ENCODE measurements at places on chromosomes 6 and 20.

DNA sequence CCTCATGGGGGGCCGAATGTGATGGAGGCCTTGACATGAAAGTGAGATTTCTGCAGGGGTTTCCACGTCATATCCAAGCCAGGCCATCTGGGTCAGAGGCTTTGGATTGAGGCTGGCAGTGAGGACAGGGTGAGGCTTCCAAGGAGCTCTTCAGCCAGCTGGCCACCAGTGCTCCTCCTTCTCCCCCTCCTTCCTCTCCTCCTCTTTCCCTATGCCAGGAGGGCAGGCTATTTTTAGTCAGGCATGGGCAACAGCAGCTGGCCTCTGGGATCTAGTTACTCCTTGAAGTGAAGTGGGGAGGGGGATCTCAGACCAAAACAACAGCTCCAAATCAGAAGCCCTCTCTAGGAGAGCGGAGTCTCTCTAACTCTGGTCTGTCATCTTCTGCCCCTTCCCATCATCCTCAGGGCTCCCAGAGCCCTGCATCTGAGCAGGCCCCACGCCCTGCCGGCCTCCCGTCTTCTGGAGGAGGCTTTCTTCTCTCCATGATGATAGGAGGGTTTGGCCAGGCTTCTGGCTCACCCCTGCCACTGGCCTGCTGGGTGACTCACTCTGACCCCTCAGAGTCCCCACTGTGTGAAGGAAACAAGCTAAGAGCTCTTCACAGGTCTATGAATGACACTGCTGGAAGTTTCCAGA, 612 bp downstream of the TNNC2 start:
- peak; percentile 71 for DNase-seq

GRCh38 chr6:44593539-44593944, 206.0 kb downstream of the CDC5L start:
- DNase-seq, result peak; percentile 35

GRCh38 chr20:3751305-3751674, 16.3 kb downstream of the ADISSP start:
- no peak for DNase-seq

- DNase-seq, result peak; percentile 90
Observed at GRCh38 chr6:145015739-145016558, 719.4 kb downstream of the EPM2A start.

- peak; percentile 83 for DNase-seq
Observed at GRCh38 chr6:116229287-116229913, 24.5 kb downstream of the TSPYL4 start.

DNA sequence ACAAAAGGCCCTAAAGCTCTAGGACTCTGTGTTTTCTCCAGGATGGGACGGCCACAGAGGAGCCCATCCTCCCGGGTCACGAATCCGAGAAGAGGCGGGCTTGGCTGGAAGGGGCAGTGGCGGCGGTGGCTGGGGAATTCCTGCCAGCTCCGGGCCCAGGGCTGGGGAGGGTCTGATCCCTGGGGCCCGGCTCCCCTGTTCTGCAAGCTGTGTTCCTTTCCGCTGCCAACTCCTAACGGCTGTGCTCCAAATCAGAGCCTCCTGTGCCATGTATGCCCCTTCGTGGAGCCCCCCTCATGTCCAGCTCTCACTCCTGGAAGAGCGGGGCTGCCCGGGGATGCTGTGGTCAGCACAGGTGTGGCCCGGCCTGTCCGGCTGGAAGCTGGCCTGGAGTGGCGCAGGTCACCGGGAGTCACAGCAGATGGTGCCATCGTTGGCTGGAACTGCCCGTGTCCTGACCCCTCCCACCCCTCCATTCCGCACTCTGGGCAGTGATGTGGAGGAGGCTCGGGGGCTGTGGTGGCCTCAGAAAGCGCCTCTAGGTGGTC, 88.2 kb upstream of the MPC1 start:
- no peak for DNase-seq

- no peak for DNase-seq
Observed at GRCh38 chr6:106757722-106758467, 128.5 kb downstream of the QRSL1 start.

GRCh38 chr20:58938541-58938940, 42.5 kb upstream of the NELFCD start:
- DNase-seq, result no peak

DNA sequence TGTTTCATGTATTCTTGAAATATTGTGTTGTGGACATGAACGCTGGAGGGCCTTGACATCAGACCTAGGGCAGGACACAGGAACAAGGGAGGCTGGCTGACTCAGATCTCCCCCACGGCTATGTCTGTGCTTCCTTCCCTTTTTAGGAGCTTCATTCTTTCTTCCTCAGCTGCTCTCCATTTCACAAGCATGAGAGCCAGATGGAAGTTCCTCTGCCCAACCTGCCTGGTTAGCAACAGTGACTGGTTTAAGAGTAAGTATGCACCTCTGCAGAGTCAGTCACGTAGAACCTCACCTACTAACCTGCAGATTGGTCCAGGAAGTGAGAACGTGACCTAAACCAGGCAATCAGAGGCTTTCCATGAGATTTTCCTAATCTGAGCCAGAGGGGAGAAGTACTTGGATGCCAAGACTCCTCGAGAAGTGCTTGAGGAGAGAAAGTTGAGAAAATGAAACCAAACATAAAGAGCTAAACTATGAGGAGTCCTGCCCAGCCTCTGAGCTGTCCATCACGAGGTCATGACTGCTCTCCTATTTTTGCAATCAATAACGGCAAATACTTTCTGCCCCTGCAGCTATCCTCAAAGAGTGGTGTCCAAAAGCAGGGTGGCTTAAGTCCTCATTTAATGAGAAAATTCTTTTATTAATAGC, 465.2 kb upstream of the CITED2 start:
- peak; percentile 76 for DNase-seq

DNA sequence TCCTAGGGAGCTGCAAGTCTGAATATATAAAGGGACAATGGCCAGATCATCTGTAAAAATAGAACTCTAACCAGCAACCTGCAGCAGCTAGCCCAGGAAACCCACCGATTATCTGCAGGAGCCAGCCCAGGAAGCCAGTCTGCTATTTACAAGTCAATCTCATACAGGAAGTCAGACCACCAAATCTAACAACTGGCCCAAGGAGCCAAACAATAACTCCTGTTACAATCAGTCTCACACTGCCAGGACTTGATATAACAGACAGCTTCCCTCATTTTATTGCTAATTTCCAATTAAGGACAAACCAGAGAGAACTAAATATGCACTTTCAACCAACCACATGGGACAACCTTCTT, 14.4 kb upstream of the RIN2 start:
- DNase-seq, result no peak

- no peak for DNase-seq
Observed at GRCh38 chr20:61898405-61898804, 167.3 kb downstream of the TAF4 start.

DNA sequence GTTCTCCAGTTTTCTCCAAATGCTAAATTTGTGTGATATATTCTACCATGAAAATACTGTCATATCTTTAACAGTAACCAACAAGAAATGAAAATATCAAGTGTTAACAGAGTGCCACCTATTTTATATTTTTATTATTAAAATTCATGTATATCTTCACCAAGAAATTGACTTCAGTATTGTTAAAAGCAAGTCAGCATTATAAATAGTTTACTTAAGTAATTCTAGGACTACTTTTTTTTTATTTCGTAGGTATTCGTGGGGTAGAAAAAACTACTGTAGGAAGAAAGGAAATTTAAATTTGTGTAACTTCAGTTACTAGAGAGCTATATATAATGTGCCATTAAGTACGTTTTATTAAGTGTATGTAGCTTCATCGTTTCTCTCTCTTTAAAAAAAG, 6.3 kb upstream of the MAN1A1 start:
- no peak for DNase-seq

DNA sequence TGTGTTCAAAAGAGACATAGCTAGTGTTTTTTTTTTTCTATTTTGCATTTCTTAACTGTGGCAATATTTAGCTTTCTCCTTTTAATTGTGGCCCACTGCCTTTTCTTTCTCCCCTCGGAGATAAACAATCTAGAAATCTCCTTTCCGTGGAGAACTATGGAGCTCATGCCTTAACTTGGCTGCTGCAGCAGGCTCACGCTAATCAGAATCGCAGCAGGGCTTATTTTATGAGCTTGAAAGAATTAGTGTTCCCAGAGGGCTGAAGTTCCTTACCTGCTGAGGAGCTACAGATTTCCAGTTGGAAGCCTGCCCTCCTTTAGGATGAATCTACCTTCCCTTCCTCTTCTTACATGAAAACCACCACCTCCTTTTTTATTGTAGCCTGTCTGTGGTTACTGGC, 35.6 kb downstream of the CTNNBL1 start:
- DNase-seq, result no peak

DNA sequence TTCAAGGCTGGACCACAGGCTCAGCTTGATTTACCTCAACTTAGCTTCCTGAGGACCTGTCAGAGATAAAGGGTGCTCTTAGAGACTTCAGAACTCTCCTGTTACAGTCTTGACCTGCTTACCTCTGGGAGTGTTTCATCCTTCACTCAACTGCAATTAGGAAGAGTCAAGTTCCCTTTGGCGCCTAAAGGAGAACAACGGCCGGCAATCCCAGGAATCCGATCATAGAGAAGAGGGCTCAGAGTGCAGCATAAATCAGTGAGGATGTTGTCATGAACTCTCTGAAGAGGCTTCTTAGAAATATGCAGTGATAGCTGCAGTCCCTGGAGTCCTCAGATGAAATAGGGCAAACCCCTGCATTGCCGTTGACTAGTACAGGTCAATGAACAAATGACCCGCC, 36.4 kb downstream of the LYRM2 start:
- no peak for DNase-seq

GRCh38 chr6:147949981-147950622, 392.5 kb upstream of the SASH1 start:
- peak; percentile 17 for DNase-seq

GRCh38 chr6:5998236-5998635, 8.5 kb downstream of the NRN1 start:
- no peak for DNase-seq

- DNase-seq, result no peak
Observed at GRCh38 chr6:159302594-159302992, 133.4 kb downstream of the FNDC1 start.

- DNase-seq, result no peak
Observed at GRCh38 chr6:126176282-126176681, 163.6 kb upstream of the CENPW start.

DNA sequence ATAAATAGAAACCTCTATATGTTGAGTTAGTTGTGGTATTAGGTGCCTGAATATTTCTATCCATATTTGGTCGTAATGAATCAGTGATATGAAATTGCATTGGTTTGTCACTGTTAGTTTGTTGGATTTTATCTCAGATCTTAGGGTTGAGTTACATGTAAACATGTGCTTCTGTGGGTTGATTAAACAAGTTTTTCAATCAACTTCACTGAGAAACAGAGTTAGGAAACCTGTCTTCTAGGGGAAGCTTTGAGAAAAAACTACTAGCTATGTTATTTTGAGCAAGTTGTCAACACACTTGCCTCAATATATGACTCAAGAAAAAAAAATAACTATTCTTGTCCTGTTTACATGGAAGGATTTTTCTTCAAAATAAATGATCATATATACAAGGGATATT, 14.8 kb upstream of the ADGB start:
- no peak for DNase-seq

DNA sequence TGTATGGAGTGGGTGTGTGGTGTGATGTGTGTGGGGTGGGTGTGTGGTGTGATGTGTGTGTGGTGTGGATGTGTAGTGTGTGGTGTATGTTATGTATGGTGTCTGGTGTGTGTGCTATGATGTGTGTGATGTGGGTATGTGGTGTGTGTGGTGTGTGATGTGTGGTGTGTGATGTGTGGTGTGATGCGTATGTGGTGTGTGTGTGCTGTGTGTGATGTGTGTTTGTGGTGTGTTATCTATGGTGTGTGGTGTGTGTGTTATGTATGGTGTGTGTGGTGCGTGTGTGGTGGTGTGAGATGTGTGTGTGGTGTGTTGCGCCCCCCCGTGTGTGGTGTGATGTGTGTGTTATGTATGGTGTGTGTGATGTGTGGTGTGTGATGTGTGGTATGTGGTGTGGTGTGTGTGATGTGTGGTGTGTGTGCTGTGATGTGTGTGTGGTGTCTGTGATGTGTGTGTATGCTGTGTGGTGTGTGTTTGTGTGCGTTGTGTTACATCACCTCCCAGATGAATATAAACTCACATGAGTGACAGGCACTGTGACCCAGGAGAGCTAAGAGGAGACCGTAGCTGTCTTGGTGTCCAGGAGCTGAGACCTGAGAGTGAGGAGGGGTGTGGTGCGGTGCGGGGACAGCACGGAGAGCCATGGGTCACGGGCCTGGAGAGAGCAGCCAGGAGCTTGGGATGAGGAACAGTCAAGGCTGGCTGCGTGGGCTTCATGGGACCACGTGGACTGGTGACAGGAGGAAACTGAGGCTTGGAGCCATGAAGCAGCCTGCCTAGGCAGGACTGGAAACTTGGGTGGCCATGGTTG, 8.8 kb downstream of the DLGAP4 start:
- no peak for DNase-seq

- no peak for DNase-seq
Observed at GRCh38 chr20:43542161-43542560, 16.7 kb upstream of the SGK2 start.

DNA sequence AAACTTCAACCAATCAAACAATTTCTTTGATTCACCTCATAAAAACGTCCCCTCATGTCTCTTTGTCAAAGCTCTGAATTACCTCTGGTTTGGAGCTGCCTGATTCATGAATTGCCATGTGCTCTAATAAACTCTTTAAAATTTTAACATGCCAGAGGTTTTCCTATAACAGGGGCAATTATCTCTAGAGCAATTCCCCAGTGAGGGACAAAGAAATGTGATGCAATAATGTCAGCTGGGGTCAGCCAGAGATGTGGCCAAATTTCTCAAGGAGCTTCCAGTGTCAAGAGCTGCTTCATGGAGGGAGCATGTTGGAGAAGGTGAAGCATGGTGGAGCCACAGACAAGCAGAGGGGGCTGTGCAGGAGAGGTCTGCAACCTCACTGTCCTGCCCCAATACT, 38.7 kb upstream of the RFPL4B start:
- DNase-seq, result peak; percentile 47

- no peak for DNase-seq
Observed at GRCh38 chr20:51393571-51393970, 148.9 kb downstream of the NFATC2 start.

DNA sequence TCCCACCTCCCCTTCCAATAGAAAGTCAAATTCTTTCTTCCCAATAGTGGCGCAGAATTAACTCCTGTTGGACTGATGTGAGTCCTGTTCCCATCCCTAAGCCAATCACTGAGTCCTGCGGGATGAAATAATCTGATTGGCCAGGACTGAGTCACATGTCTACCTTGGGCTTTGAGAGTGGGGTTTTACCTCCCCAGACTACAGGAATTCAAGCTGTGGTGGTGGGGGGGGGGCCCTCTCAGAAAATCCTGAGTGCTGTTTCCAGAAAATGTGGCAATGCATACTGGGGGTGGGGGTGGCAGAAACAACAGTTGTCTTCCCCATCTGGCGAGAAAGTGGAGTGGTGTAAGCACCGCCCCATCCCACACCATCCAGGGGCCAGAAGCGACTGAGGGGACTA, 65.7 kb downstream of the CTCFL start:
- no peak for DNase-seq

GRCh38 chr6:11236076-11236750, 3.7 kb upstream of the NEDD9 start:
- DNase-seq, result peak; percentile 26

- DNase-seq, result no peak
Observed at GRCh38 chr6:15715060-15715459, 52.2 kb upstream of the DTNBP1 start.
